ENCODE measurements at places on chromosomes 11 and 22.

DNA sequence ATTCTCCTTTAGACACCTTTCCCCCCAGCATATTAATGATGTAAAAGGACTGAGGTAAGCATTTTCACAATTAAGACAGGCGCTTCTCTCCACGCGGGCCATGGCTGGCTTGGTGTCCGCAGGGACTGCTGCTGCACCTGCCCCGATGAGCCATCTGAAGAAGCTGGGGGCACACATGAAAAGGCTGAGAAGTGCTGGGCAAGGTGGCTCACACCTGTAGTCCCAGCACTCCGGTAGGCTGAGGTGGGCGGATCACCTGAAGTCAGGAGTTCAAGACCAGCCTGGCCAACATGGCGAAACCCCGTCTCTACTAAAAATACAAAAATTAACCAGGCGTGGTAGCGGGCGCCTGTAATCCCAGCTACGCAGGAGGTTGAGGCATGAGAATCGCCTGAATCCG, 21.3 kb downstream of the KRTAP5-6 start:
- no peak for DNase-seq

GRCh38 chr11:6888830-6889229, 3.5 kb downstream of the OR2D2 start:
- no peak for DNase-seq

DNA sequence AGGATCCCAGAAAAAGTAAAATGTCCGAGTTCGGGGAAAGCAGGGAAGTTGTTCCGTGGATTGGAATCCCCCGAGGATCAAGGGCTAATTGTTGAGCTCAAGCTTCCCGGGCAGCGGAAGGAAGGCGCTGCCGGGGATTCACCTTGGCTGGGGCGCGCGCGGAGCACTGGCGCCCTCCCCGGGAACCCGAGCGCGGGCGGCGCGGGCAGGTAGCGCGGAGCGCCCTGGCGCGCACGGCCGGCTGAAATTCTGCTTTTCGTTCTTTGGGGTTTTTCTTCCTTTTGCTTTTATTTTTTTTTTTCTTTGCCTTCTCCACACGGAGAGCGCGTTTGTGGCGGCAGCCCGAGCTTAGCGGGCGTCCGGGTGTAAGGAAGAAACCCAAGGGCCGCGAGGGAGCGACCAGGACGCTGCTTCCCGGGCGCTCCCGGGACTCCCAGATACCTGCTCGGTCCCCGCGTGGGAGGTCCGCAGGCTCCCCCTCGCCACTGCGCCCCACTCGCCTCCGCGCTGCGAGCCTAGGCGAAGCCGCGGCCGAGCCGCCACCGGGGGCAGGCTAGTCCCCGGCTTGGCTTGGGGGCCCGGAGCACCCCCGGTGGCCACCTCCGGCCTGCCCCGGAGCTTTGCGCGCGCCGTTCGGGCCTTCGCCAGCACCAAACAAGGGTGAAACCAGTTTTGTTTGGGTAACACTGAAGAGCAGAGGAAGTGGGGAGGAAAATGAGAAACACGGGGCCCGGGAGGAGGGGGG, 4.8 kb upstream of the IGF2 start:
- no peak for DNase-seq

- no peak for DNase-seq
Observed at GRCh38 chr11:35107861-35108260, 31.1 kb upstream of the CD44 start.

- no peak for DNase-seq
Observed at GRCh38 chr11:130886704-130887103, 29.6 kb downstream of the SNX19 start.

DNA sequence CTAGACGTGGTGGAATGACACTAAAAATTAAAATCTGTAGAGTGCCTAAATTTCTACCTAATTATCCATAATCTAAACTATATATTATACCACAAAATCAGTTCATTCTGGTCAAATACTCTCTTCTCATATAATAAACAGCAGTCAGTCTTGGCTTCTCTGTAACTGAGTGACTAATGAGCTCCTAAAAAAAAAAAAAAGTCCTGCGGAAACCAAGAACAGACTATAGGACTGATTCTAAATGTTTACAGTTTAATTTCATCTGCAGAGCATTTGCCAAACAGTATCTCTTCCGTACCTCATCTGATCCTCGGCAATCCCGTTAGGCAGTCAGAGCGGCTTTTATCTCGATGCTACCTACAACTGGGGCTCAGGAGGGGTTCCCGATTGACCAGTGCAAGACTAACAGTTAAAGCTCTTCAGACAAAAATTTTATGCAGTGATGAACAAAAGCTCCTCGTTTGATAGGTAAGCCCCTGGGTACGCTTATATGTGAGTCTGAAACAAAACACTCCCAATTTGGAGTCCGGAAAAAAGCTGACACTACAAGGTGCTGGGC, 686 bp downstream of the KIF18A start:
- no peak for DNase-seq

- no peak for DNase-seq
Observed at GRCh38 chr11:124944565-124944964, 8.7 kb upstream of the HEPACAM start.

- no peak for DNase-seq
Observed at GRCh38 chr22:24473284-24473683, 21.8 kb upstream of the UPB1 start.

DNA sequence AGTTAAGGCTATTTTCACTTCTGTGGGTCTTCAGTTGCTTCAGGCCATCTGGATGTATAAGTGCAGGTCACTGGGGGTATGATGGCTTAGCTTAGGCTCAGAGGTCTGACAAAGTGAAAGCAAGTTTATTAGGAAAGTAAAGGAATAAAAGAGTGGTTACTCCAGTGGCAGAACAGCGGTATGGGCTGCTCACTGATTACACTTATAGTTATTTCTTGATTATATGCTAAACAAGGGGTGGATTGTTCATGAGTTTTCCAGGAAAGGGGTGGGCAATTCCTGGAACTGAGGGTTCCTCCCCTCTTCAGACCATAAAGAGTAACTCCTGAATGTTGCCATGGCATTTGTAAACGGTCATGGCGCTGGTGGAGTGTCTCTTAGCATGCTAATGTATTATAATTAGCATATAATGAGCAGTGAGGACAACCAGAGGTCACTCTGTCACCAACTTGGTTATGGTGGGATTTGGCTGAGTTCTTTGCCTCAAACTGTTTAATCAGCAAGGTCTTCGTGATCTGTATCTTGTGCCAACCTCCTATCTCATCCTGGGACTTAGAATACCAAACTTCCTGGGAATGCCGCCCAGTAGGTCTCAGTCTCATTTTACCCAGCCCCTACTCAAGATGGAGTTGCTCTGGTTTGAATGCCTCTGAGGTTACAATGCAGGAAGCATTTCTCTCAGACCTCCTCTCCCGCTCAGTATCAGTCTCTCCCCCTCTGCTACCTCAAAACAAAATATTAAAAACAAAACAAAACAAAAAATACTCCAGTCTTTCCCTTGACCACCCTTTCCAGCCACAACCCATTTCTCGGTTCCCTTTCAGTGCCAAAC, 106.6 kb upstream of the SLC22A12 start:
- DNase-seq, result no peak

All from NCI-H774 (cell line).